ENCODE measurements at places on chromosomes 7 and 10.

DNA sequence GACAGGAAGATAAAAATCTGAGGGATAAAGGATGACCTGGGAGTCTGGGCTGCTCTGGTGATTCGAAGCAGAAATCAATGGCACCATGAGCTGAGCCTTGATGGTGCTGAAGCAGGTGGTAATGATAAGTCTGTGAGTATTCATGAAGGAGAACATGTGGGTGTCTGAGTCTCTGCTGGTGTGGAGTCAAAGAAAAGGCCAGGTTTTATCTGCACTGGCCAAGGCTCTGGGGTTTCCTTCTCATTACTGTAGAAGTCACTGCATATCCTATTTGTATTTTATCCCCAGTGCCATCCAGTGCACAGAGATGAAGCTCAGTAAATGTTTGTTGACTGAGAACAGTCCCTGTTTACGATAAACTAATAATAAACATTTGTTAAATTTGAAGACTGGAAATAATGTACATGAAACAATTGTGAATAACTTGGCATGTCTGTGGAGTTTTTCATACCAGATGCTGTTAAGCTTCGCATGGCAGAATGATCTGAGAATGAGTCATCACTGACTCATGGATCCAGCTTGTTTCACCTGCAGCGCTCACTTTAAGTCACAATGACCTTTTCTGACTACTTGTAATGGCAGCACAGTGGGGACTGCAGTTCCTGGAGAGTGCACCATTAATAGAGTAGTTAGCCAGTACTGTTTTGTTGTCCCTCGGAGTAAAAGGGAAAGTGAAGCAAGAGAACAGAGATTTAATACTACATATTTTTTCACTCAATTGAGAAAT is 538.5 kb downstream of the HTR7 start:
- DNase-seq, result no peak

GRCh38 chr7:140417456-140418155 is 13.7 kb downstream of the RAB19 start:
- no peak for DNase-seq

- DNase-seq, result no peak
Measured at GRCh38 chr10:88525371-88526069, 57.6 kb downstream of the RNLS start.

GRCh38 chr10:10797513-10797912 is 220.2 kb upstream of the CELF2 start:
- no peak for DNase-seq

DNA sequence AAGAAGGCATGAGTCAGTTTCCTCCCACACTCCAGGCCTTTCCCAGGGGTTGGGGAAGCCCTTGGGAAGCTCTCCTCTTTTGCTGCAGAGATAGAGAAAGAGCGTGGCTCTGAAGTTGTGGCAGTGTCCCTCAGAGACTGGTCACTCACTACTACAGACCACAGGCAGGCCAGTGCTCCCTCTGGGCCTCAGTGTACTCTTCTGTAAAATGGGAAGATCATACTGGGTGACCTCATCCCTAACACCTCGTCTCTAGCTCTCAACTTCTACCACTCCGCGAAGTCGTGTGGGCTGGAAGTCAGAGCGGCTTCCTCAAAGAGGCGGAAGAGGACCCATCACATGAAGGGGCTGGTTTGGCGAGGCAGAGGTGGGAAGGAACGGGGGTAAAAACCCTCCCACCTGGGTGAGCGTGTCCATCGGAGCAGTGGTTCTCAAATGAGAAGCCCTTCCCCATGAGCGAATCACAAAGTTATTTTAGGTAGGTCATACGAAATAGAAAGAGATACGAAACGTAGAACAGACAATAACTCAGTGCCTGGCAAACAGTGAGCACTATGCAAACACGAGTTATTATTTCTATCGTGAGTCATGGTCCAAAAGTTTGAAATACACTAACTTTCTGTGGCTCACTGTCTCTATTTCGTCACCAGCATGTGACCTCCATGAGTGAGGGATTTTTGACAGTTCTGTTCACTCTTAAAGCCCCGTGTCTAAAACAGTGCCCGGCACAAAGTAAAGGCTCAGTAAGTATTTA is 32.7 kb downstream of the PRKAG2 start:
- DNase-seq, result no peak

- no peak for DNase-seq
Measured at GRCh38 chr10:132657127-132657706, 119.6 kb downstream of the INPP5A start.

DNA sequence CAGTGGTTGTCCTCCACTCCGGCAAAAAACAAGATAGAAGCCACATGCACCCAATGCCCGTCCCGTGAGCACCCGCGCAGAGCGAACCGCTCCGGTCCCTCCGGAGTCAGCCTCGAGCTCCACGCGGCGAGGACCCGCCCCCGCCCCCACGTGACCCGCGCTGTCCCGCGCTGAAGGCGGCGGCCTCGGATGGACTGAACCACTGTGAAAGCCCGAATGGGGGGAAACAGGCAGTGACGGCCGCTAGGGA is 766 bp upstream of the EIF3B start:
- peak; percentile 86 for DNase-seq

DNA sequence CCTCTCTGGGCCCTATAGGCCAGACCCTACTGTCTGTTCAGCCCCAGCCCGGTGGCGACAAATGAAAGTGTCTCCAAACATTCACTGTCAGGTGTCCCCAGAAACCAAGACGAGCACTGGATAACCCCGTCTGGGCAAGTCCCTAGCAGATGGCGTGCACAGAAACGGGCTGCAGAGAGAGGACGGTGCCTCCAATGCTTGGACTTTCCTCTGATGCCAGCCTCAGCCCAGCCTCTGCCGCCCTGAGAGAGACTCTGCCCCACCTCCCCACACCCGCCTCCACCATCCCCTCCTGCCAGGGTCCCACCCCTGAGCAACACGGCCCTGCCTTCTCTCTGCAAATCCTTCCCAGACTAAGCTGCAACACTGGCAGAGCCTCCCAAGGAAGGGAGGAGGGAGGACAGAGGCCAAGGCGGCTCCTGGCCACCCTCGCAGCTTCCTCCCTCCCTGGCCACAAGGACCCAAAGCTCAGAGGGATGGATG is 7.4 kb upstream of the LFNG start:
- no peak for DNase-seq

- no peak for DNase-seq
Measured at GRCh38 chr10:72026278-72027111, 61.9 kb downstream of the SPOCK2 start.

GRCh38 chr7:54637712-54638396 is 95.7 kb downstream of the VSTM2A start:
- DNase-seq, result no peak

- no peak for DNase-seq
Measured at GRCh38 chr10:13776861-13777311, 190.1 kb downstream of the PRPF18 start.

DNA sequence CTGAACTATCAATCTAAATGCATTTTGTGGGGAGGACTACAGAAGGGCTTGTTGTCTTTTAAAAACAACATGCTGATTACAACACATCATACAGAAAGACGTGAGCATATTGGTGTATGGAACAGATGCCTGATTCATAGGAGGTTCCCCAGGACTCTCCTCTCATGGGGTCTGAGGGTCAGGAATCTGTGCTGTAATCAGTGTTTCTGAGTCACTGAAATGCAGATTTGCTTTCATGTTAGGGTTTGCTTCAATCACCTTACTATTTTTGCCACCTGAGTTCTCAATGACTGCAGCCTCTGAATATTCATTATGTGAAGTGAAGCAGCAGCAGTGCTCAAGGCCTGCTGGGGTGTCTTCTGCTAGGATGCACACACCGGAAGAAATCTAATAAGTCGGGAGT is 550 bp upstream of the ANK3 start:
- no peak for DNase-seq

- no peak for DNase-seq
Measured at GRCh38 chr10:68516766-68517165, 10.6 kb downstream of the SLC25A16 start.

- no peak for DNase-seq
Measured at GRCh38 chr7:47498229-47499056, 83.5 kb downstream of the TNS3 start.

DNA sequence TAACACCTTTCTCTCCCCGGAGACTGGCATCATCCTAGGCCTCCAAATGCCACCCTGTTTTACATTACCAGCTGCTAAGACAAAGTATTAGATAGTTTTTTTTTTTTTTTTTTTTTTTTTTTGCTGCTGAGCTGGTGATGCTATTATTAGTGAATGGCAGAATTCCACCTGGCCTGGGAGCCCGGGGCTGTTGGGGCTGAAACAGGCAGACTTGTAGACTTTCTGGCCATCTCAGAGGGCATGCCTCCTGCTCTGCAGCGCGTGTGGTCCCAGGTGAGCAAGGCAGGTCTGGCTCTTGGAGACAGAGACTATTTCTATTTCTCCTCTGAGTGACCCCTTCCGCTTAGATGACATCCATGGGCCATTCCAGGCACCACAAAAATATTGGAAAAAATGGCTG is 104.2 kb downstream of the EMX2 start:
- no peak for DNase-seq

- no peak for DNase-seq
Measured at GRCh38 chr10:111877258-111877657, 306.3 kb downstream of the GPAM start.

DNA sequence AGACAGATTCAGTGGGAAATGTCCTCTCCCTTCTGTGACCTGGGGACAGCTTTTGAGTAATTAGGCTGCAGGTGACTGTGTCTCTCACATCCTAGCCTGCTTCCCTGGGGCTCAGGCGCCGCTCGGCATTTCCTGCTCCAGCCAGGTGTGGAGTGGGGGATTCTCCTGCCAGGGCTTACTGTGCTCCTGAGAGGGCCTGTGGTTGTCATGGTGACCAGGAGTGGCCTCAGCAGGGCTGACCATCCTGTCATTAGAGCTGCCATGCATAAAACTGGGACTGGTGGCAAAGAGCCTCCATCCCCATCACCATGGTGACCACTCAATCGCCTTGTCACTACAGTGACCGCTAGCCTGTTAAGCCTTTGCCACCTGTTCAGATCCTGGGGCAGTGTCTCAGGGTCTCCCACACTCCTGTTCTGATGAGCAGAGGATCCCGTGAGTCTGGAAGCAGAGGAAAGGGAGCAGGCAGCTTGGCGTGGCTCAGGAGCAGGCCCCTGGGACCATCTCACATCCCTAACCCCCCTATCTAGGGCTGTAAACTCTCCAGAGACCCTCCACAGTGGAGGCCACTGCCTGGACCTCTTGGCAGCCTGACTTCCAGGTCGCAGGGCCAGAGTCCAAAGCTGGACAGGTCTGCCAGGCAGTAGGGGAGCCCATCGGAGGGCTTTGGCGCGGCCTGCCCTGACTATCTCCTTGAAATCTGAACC is at the start of gene GCK:
TSS of gene GCK (minus strand) at position 154 of the 707 bp plus-strand sequence. CDS start 486 bp downstream, outside the sequence.
- DNase-seq, result no peak
